ENCODE measurements at places on chromosomes 12 and 14. TPM values are rescaled to one million over a fixed set of nuclear protein-coding genes. Genes with fewer than 3 reads are reported as not detected.

LMNTD1 gene
- not detected for total RNA-seq

SYNE2 gene
- 148 TPM for total RNA-seq

OASL gene
- total RNA-seq: 0.31 TPM

IRAK4 gene
- 19.7 TPM for total RNA-seq

DNAH10 gene
- total RNA-seq: 0.62 TPM

ANO2 gene
- 4.8 TPM for total RNA-seq

CCDC175 gene
- total RNA-seq: not detected

SERPINA12 gene
- total RNA-seq: not detected

CLECL1 gene
- 0.41 TPM for total RNA-seq

PLEKHG7 gene
- total RNA-seq: not detected

RTL1 gene
- total RNA-seq: 46.9 TPM

DCN gene
- 470 TPM for total RNA-seq

TESPA1 gene
- total RNA-seq: 0.92 TPM

SIVA1 gene
- 223 TPM for total RNA-seq

KRT77 gene
- 0.10 TPM for total RNA-seq

MYF5 gene
- 48.5 TPM for total RNA-seq

CD9 gene
- total RNA-seq: 298 TPM

CCDC91 gene
- total RNA-seq: 43.0 TPM

MIP gene
- not detected for total RNA-seq

CLMN gene
- total RNA-seq: 8.5 TPM

Measured in tongue (tissue), 3 donors.